ENCODE measurements at places on chromosomes 3 and 15.
A peak's percentile ranks its signal among the peaks of the same experiment; 100 is the strongest.

- no peak for DNase-seq
Measured at GRCh38 chr3:132261506-132261905, 55.7 kb upstream of the ACP3 start.

- peak; percentile 3 for DNase-seq
Measured at GRCh38 chr3:46578973-46579755, 13.1 kb upstream of the LRRC2 start.

DNA sequence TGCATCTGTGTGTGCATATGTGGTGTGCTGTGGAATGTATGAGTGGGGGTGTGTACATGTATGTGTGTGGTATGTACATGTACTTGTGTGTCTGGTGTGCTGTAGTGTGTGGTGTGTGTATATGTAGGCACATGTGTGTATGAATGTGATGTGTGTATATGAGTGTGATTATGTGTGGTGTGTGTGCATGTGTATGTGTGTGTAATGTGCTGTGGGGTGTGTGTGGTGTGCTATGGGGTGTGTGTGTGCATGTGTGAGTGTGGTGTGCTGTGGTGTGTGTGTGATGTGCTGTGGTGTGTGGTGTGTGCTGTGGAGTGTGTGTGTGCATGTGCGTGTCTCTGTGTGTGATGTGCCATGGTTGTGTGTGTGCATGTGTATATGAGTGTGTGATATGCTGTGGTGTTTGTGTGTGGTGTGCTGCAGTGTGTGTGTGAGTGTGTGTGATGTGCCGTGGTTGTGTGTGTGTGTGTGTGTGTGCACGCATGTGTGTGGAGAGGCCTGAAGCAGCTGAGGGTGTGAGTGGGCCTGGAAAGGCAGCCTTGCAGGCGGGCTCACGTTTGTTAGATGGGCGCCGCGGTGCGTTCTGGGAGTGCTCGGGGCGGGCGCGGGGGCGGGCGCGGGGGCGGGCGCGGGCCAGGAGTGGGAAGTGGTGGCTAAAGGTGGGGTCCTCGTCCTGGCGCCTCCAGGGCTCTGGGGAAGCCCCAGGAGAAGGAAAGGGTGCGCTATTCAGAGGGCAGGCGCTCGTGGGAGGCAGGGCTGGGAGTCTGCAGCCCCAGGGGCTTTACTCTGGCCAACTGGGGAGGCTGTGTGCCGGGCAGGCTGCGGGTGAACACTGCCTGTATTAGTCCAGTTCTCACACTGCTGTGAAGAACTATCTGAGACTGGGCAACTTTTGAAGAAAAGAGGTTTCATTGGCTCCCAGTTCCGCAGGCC is 116.9 kb downstream of the GABRG3 start:
- no peak for DNase-seq

DNA sequence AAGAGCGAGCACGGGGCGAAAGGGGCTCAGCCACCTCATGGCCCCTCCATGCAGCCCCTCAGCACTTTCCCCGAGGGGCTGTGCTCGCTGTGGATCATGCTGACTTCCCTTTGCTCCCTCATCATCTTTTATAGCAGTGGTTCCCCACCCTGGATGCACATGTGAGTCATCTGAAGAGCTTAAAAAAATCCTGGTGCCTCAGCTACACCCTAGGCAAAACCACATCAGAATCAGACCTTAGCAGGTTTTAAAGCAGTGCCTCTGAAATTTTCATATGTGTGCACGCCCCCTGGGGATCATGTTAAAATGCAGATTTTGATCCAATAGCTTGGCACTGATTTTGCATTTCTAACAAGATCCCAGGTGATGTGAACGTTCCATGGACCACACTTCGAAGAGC is 50.9 kb downstream of the FEM1B start:
- no peak for DNase-seq

DNA sequence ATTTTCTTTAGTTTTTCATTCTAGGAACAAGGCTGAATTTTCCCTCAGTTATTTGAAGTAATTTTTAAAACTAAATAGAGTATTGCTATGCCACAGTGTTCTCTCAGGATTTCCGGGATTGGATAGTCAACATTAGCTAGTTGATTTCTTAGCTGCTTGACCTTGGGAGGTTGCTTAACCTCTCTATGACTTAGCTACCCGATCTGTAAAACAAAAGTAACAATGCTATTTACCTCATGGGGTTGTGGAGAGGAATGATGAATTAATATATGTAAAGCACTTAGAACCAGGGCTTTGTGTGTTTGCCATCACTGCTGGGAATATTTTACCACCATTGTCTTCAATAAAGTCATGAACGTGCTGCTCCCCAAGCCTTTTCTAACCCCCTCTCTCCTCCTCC is 57.5 kb downstream of the SNRK start:
- DNase-seq, result no peak

DNA sequence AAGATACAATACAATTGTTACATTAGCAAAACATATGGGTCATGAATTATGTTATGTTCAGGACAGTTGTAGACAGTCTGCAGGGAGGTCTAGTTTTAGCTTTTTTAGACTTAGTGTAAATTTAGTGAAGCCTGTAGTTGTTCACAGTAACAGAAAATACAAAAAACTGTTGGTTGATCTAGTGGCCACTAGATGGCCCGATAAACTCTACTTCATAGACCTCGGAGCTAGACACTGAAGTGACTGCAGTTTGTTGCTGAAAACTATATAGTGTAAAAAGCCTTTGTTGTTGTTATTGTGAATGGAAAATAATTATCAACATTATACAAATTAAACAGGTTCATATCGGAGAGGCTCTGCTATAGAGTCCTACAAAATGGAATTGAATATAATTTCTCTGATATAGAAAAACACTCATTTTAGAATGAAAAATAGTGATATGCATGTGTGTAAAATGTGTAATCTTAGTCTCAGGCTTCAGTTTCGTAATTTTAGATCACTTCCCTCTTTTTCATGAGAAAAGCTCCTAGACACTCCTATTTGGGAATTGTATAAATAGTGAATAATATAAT is 18.3 kb downstream of the MAGEL2 start:
- no peak for DNase-seq
